ENCODE measurements at places on chromosomes 4 and X.

- DNase-seq = no peak
Observed at GRCh38 chrX:103538728-103539127, 19.4 kb upstream of the RAB40A start.

DNA sequence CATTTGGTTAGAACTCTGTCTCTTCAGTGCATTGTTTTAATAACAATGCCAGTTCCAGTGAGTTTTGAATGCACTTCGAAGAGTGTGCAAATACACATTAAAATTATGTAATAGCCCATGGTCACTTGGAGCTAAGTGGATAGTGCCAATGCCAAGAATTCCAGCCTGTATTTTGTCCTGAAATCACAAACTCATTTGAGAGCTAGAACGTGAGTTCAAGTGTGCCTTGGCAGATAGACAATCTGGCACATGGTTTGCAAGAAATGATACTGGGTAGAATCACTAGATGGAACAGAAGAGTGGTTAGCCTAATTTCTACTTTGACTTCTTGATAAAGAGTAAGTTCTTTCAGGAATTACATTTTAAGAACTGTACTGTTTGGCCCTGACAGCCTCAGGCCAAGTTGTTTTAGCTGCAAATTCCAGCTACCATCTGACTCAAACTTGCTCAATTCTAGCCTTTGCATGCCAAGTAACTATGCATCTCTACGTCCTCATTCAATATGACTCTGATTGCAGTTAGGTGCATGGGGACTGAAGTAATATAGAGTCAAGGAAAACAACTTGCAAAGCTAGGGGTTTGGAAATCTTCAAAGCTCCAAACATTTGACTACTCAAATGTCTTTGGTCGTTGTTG lies 131.9 kb upstream of the SMIM31 start:
- no peak for DNase-seq

GRCh38 chr4:12615822-12616221 lies 868.3 kb downstream of the RAB28 start:
- DNase-seq = no peak

DNA sequence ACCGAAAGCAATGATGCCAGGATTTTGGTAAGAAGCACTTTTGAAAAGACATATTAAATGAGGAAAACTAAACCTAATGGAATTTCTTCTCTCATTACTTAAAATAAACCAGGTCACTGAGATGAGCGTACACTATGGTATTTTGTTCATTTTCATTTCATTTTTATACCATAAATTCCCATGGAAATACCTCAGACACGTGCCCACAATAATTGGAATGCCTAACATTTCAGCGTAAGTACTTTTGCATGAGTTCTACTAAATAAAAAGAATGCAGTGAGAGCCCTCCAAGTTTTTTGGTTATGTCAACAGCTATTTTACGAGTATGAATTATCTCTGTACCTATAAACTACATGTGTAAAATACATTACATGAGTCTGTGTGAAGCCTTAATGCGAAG lies 3.2 kb downstream of the CAMK2D start:
- DNase-seq = peak; percentile 47

GRCh38 chr4:3599951-3600350 lies 67.7 kb upstream of the LRPAP1 start:
- no peak for DNase-seq

GRCh38 chrX:8103655-8104054 lies 67.4 kb downstream of the VCX2 start:
- DNase-seq = no peak

- no peak for DNase-seq
Observed at GRCh38 chr4:159266981-159267868, 164.3 kb downstream of the RAPGEF2 start.

DNA sequence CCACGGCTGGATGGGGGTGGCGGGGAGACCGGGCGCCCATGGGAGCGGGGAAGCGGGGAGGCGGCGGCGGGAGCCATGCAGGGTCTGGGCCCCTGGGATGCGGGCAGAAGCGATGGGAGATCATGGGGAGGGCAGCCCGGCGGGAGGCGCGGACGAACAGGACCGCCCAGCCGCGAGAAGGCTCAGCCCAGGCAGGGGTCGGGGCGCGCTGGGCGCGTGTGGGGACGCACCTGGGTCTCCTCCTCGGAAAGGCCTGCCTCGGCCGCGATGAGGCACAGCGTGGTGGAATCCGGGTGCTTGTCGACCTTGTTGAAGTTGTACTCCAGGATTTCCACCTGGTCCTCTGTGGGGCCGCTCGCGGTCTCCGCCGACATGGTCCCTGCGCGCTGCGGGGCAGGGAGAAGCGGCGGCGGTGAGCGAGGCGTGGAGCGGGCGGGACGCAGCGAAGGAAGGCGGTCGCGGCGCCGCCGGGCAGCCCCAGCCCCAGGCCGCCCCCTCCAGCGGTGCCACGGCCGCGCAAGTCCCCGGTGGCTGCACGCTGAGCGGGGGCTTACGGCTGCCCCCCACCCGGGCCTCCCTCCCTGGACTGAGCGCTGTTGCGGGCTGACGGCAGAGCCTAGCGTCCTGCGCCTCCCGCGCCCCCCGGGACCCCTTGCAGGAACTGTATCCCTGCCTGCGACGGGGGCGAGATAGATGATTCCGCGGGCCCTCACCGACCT lies 25.3 kb downstream of the HOPX start:
- peak; percentile 32 for DNase-seq

- peak; percentile 39 for DNase-seq
Observed at GRCh38 chr4:13611283-13611842, 16.2 kb downstream of the BOD1L1 start.

DNA sequence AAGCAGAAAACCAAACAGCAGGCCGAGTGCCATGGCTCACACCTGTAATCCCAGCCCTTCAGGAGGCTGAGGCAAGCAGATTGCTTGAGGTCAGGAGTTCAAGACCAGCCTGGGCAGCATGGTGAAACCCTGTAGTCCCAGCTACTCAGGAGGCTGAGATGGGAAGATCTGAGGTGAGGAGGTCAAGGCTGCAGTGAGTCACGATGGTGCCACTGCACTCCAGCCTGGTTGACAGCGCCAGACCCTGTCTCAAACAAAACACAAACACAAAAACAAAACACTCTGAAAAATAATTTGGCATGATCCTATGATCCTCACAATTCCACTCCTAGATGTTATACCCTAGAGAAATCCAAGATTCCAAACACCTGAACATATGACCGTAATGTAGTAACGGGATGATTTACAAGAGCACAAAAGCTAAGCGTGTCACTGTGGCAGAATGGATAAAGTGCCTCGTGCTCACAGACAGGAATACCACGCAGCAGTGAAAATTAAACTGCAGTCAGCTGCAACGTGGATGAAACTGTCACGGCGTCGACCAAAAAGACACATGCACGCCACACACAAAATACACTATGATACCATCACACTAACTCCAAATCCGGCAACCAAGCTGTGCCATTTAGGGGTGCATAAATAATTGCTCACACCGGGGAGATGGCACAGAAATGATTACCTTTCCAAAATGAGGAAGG lies 1.7 kb downstream of the NELFA start:
- DNase-seq = no peak

GRCh38 chrX:42869659-42870476 lies 91.9 kb upstream of the PPP1R2C start:
- DNase-seq = no peak

GRCh38 chrX:36575670-36576069 lies 432.5 kb upstream of the FAM47C start:
- DNase-seq = no peak

DNA sequence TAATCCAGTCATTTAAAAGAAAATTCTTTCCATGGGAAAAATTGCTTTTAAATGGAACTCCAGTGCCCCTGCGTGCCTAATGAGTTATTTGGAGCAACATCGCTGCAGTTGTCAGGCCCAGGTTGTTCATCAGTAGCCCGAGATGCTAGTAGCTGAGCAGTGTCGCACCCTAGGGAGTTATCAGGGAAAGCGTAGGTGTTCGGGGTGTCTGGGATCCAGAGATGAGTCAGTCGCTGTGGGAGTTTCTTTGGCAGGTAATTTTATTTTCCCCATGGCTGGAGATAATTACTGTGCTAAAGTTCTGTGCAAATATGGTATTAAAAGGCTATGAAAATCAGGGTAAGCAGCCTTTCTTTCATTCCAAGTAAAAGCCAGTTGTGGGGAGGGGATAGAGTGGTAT lies 49.4 kb downstream of the ANXA3 start:
- DNase-seq = no peak

- DNase-seq = no peak
Observed at GRCh38 chrX:111555406-111555958, 44.0 kb downstream of the SERTM2 start.

GRCh38 chrX:19661961-19662360 lies 146.7 kb upstream of the MAP3K15 start:
- DNase-seq = no peak

GRCh38 chrX:86014421-86014820 lies 32.9 kb downstream of the CHM start:
- DNase-seq = no peak

DNA sequence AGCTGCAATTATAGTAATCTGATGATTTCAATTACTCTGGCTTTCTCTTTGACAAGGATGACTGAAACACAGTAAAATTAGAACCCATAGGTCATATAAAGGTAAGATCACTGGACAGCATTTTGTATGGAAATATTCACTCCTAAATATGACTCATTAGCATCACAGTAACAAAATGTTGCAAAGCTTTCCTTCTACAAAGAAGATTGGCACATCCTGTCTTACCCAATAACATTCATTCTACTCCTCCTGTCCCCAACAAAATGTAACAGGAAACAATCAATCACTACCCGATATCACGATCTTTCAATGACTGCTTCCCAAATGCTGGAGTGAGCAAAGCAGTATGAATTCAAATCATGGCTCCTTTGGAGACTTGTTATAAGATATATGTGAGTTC lies 95.3 kb downstream of the FANCB start:
- peak; percentile 39 for DNase-seq

GRCh38 chr4:54146139-54146538 lies 46.2 kb downstream of the GSX2 start:
- no peak for DNase-seq

DNA sequence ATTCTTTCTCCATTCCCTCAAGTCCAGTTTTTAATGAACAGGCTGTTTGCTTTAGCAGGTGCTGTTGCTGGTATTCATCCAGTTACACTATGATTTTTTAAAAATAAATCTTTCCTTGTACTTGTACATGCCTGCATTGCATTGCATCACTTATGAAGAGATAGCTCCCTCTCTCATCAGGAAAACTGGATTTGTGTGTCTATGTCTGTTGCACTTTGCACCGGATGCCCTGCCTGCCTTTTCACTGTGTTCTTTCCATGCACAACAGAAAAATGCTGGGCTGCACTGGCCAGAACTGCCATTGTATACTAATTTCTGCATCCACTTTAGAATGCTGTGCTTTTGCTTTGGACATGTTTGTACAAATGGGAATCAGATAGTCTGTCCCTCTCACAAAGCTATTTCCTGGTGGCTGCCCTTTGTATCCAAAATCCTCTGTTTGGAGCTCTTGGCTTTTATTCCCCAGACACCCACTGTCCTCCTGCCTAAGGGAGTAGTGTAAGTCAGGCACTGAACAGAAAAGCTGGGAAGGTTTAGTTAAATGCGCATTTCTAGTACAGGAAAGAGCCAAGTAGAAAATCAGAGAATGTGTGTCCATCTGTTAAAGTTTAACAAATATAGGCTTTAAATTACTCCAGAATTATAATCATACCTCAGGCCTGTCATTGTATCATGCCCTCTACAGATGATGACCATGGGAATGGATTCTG lies 119.1 kb downstream of the MBNL3 start:
- DNase-seq = no peak

DNA sequence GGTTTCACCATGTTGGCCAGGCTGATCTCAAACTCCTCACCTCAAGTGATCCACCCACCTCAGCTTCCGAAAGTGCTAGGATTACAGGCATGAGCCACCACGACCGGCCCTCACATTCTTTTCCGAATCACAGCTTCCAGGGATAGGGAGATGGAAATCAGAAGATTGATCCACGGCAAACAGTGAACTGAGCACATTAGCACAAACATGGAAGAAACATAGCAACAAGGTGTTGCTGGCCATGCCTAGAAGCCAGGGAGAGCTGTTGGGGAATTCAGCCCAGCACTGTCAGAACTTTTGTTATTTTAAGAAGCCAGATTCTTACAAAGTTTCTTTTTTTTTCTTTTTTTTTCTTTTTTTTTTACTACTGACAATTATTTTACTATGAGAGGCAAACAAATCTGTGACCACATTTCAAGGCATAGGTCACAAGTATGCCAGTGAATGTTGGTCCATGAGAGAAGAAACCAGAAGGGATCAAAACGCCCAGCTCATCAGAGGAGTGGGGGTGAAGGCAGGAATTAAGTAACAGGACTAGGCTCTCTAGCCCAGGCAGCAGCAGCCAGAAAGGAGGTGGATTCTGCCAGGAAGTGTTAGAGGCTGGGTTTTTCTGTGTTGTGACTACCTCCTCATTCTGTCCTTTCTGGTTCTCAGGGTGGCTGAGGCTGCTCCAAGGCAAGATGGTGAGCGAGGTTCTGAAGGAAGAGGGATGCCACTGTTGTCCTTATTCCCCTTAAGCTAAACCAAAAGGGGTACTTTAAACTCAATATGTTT lies 44.1 kb downstream of the TEC start:
- no peak for DNase-seq

DNA sequence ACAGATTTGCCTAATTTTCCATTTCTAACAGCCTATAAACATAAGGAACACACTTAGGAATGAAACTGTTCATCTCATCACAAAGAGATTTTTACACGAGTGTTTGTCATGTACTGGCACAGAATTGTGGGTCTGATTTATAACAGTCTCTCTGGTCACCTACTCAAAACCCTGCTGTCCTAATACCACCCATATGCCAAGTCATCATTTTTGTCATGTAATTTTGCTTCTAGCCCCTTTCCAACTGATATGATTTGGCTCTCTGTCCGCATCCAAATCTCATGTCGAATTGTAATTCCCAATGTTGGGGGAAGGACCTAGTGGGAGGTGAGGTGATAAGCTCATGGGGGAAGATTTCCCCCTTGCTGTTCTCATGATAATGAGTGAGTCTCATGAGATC lies 284.1 kb upstream of the SLITRK2 start:
- DNase-seq = no peak

DNA sequence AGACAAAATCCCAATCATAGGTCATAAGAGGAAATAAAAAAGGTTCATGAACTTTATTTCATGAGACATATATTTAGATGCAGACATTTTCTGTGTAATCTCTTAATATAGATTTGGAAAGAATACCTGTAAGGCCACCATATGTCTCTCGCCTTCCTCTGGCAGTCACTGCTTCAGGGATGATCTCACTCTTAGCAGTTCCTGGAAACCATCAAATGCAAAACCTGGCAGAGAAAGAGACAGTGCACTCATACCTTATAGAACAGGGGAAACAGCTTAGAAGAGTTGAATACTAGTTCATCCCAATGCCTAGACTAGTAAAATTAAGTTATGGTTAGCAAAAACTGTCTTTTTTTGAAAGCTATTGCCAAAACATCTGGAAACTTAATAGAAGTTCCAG lies 243.3 kb downstream of the GASK1B start:
- no peak for DNase-seq

GRCh38 chr4:20251796-20252655 lies at the start of gene SLIT2:
TSS of gene SLIT2 (plus strand) at chr4:20251905. CDS start at chr4:20253816, 1,911 bp downstream.
- peak; percentile 96 for DNase-seq

All from GM03348 (cell line).